ENCODE measurements at places on chromosomes 1 and 21.

DNA sequence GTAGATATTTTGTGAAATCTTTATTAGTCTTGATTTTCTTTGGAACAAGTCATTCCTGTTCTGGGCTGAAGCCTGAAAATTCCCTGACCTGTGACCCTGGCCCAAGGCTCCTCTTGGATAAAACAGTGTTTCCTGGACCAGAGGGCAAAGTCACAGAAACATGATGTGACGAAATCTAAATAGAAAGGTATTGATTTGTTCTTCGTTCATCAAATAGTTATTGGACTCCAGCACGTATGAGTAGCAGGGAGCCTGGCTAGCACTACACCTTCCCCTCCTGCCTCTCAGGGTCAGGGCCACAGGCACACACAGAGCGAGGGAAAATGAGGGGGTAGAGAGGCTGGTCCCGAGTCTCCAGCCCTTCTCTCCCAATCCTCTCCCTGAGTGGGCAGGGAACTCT lies 1.7 kb upstream of the CLDN14 start:
- no peak for DNase-seq

DNA sequence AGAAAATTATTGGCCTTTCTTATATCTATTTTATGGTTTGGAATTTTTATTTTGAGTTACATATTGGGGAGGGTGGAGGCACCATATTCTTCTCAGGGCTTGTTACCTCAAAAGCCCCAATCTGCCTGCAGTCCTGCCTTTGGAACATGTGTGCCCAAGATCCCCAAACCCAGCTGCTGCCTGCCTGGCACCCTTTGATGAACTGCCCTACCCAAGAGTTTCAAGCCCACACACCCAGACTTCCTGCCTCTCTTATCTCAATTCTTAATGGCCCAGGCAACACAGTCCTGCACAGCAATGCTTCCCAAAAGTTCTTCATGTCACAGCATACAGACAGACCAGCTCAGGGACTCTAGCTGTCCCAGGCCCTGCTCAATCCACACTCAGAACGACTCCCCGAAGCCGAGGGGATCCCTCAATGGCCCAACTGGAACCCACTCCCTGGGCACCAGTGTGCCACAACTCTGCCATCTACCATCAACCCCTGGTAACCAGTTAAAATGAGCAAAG lies 19.2 kb downstream of the OLFML2B start:
- no peak for DNase-seq

DNA sequence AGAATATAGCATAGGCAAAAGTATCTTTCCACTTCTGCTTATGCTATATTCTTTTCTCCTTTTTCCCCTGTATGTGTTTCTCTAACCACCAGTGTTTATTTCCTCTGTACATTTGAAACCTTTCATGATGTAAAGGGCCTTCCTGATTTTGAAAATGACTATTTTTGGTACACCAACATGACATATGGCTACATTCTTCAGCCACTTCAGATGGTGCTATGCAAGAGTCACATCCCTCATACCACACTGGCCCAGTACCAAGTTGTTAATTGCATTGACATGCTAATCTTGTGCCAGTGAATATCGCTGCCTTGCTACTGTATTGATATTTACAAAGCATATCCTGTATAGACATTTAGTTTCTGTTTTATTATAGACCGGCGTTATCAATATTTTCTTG lies 408.7 kb downstream of the NCAM2 start:
- DNase-seq = no peak

GRCh38 chr1:143694085-143694484 lies 277.7 kb downstream of the FAM72C start:
- DNase-seq = no peak

GRCh38 chr1:28538286-28538685 lies 14.6 kb upstream of the TRNAU1AP start:
- DNase-seq = no peak

DNA sequence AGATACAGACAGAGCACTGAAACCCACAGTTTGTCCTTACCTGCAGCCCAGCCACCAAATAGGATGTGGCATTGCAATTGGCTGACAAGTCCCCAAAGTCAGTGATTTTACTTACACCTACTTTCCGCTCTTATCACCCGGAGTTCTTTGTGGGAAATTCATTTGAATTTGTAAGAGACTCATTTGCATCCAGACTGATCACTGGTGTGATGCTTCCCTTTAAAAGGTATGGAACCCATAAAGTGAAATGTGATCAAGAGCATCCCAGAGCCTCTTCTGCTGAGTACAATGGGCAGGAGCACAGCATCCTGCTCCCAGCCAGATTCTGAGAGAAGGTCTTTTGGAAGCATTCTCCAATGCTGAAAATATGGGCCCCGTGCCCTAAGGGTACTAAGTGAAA lies 161.4 kb downstream of the DAB1 start:
- no peak for DNase-seq

DNA sequence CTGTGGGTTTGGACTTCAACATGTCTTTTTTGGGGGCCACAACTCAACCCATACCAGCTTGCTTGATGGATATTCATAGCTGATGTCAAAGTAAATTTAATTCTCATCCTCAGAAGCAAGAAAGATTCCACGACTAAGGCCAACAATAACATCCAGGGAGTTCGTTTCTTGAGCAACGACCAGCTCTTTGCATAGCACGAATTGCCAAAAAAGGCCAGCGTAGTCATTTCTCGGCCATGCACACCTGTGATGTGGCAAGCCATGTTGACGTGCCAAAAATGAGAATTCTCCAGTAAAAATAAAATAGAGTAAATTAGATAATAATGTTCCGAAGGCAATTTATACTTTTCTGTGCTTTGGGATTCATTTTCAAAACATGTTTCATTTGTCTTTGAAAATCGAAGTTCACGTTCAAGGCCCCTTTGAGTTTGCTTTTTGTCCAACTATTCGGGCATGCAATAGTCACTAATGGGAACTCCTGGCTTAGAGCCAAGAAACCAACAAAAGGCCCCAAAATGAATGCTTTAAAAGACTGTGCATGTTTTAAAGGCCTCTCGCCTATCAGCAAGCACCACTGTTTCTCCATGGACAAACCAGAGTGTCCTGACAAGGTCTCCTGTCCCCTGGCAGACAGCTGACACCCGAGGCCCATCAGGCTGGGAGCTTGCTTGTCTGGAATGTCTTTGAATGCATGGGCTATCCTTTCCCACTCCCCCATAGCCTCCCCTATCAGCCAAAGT lies 14.4 kb upstream of the IGSF5 start:
- no peak for DNase-seq

- DNase-seq = no peak
These were observed 54.7 kb downstream of the VWA5B1 start for GRCh38 chr1:20345419-20345818.

DNA sequence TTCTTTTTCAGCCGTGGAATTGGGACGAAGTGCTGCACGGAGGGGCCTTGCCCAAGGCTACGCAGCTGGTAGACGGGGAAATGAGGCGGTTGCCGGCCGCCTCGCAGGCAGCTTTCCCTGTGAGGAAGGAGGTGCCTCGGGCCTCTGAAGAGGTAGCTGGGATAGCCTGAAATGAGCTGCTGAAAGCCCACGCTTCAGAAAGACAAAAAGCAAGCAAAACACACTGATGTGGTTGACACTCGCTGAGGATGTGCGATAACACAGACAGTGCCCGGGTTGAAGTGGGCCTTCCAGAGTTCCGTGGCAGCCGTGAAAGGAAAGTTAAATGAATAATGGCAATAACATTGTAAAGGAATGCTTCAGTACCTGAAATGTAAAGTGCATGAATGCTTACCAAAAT lies 47.2 kb downstream of the S1PR1 start:
- no peak for DNase-seq

DNA sequence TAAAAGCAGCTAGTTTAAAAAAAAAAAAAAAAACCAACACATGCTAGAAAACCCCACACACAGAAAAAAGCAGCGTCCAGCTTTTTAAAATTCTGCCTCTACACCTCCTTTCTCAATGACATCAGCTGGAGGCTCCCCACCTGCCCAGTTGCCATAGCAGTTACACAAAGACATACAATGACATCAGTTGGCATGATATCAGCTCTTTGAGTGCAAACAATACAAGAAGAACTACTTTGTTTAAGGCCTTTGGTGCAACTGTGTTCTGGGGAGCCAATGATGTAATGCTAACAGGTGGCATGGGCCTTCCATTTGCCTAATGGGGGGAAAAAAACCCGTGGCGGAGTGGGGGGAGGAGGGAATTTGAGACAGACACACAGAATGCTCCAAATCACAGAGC lies 32.9 kb downstream of the DUSP10 start:
- no peak for DNase-seq

DNA sequence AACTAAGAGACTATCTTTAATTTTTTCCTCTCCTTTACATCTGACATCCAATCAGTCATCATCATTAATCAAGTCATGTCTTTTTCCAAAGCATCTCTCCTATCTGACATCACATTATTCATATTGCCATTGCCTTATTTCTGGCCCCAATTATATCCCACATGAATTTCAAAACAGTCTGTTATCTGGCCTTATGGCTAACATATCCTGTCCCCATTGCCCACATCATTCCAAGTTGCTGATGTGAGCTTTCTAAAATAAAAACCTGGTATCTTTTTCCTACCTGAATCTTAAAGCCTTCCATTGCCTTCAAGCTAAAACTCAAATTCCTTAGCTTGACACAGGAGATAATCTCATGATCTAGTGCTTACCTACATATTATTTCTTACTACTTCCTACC lies 283.9 kb downstream of the LRRC40 start:
- no peak for DNase-seq

DNA sequence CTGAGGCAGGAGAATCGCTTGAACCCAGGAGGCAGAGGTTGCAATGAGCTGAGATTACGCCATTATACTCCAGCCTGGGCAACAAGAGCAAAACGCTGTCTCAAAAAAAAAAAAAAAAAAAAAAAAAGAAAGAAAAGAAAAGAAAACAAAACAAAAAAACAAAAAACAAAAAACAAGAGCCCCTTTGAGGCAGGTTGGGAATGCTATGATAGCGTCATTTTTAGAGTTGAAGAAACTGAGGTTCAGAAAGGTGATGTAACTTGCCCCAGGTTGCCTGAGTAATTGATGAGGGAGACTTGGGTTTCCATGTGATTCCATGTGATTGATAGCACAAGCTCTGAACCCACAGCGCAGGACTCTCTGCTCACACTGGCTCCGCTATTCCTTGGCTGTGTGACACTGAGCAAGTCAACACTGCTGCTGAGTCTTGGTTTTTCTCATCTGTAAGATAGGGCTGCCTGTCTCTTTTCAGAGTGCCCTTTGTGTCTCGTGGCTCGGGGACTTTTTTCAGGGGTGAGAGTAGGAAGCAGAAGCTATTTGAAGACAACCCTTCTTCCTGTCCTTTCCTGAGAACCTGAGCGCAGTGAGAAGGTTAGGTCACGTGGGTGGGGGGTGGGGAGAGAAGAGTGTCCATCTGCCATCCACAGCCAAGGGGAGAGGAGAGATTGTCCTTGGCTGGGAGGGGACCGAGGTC lies 2.5 kb downstream of the CNR2 start:
- DNase-seq = no peak

DNA sequence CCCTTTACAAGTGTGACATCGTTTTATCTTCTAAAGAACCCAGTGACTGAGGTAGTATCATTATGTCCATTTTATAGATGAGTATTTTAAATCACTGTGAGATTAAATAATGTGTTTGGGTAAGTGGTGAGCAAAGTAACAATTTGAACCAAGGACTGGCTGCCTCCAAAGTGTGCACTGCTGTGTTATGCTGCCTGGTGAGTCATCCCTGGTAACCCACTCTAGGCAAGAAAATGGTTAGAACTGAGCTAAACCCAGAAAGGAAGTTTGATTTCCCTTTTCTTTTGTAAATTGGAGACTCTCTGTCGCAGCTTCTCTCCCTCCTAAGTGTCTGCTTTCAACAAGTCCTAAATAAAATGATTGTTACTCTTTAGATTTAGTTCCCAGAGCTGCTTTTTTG lies 342.8 kb upstream of the KAZN start:
- no peak for DNase-seq

GRCh38 chr1:234731569-234732085 lies 121.6 kb upstream of the IRF2BP2 start:
- DNase-seq = no peak

- no peak for DNase-seq
These were observed 127.9 kb downstream of the TIAM1 start for GRCh38 chr21:31216206-31216605.

DNA sequence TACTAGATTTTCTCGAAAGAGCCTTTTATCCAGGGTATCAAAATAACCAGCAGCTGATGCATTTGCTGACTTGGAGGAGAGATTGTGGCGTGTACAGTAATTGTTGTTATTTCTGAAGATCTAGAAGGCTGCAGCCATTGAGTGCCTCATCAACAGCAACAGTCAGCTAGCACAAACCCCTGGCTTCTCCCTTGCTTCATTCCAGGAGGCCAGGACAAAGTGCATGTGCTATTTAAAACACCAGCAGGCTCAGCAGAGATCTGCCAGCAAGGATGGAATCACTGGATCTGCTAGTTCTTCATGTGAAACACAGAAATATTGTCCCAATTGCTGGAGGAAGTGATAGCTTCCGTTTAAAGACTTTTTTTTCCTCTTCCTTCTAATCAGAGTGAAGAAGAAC lies 2.8 kb upstream of the NGF start:
- no peak for DNase-seq

DNA sequence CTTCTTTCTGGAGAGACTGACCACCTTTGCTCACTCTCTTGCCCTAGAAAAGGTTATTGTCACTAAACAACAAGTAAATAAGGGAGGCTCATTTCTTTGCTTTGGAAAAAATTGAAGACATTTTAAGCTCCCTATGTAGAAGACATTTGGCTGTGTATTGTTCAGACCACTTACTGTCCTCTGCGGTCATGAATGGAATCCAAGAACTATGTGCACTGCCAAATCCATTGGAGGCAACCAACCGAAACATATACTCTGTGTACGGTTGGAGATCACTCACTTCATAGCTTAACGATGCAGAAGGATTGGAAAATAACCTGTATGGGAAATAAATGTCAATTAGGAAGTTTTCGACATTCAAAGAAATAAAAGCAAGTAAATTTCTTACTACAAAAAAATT lies 332.8 kb downstream of the KCTD3 start:
- DNase-seq = no peak

GRCh38 chr1:99607590-99607989 lies 38.3 kb upstream of the PALMD start:
- no peak for DNase-seq

- DNase-seq = no peak
These were observed 202.5 kb upstream of the PBX1 start for GRCh38 chr1:164356511-164356910.

DNA sequence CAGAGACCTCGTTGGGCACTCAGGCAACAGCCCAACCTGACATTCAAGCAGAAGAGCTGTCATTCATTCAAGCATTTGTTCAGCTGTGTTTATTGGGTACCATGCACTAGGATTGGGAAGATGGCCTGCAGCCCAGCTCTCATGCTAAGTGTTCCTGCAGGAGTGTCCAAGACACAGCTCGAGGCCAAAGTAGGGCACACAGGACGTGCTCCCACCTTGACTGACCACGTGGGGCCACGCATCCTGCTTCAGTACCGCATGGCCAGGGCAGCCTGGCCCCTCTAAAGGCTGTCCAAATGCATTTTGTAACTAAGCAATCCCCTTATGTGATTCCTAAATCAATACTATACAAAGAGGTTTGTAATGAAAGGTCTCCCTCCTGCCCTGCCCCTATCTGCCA lies 9.7 kb downstream of the PYCR2 start:
- DNase-seq = no peak

GRCh38 chr1:63642901-63643300 lies 49.7 kb downstream of the PGM1 start:
- DNase-seq = no peak
